ENCODE measurements at places on chromosomes 1 and 21. TPM values are rescaled to one million over a fixed set of nuclear protein-coding genes. Genes with fewer than 3 reads are reported as not detected.

FAM131C gene
- polyA plus RNA-seq = not detected

OR10J1 gene
- not detected for polyA plus RNA-seq

FOXO6 gene
- polyA plus RNA-seq = not detected

REN gene
- polyA plus RNA-seq = not detected

RSPO1 gene
- not detected for polyA plus RNA-seq

SH3BGR gene
- polyA plus RNA-seq = 4.3 TPM

RHOU gene
- polyA plus RNA-seq = 0.44 TPM

MYBPH gene
- not detected for polyA plus RNA-seq

CSTB gene
- 54.9 TPM for polyA plus RNA-seq

CAMSAP2 gene
- 2.0 TPM for polyA plus RNA-seq

ARHGAP30 gene
- 110 TPM for polyA plus RNA-seq

KCNA10 gene
- polyA plus RNA-seq = not detected

SLAMF6 gene
- polyA plus RNA-seq = 69.5 TPM

IVL gene
- not detected for polyA plus RNA-seq

RUNX3 gene
- 22.0 TPM for polyA plus RNA-seq

POGZ gene
- polyA plus RNA-seq = 5.9 TPM

TIAM1 gene
- polyA plus RNA-seq = 3.4 TPM

SNRNP40 gene
- 96.2 TPM for polyA plus RNA-seq

ANKRD35 gene
- polyA plus RNA-seq = 0.42 TPM
